ENCODE measurements at places on chromosomes 5 and 9.

- no peak overlapping the region for H3K27ac ChIP-seq
- H3K4me3 ChIP-seq = no peak overlapping the region
- H3K36me3 ChIP-seq = no peaks in the 10 kb centered on the region
- DNase-seq = no peak
Observed at GRCh38 chr5:153459051-153459743, 31.3 kb upstream of the GRIA1 start.

DNA sequence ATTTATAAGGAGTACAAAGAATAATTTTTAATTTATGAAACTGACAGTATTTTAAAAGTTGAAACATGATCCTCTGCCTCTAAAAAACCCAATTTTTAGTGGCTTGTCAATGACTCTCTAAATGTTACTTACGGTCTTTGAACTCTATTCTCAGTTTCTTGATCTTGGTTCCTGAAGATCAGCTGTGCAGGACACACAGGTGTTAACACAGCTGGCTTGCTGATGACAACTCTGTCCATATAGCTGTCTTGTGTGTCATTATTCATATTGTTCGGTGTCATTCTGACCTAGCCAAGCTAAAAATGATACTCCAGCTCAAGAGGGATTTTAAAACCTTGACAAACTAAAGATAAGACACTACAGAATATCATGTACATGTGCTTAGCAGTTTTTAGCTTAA, 314.5 kb downstream of the CCDC171 start:
- no peak overlapping the region for H3K4me3 ChIP-seq
- H3K4me1 ChIP-seq = no peaks in the 10 kb centered on the region
- DNase-seq = no peak
- H3K27ac ChIP-seq = no peak overlapping the region

DNA sequence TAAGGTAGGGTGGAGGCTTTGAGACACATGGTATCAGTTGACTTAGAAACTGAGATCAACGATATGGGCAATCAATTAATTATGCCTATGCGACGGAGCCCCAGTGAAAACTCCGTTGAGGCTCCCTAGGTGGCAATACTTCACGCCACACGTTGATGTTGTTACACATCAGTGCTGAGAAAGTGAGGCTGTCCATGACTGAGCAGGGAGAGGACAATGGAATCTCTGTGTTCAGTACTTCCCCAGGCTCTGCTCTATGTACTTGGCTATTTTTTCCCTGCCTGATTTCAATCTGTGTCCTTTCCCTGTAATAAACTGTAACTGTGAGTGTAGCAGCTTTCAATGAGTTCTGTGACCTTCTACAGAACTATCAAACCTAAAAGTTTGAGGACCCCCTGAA, 211.7 kb downstream of the SNCAIP start:
- no peak overlapping the region for H3K27ac ChIP-seq
- DNase-seq = no peak
- H3K36me3 ChIP-seq = no peaks in the 10 kb centered on the region
- H3K27me3 ChIP-seq = no peaks in the 10 kb centered on the region
- H3K4me1 ChIP-seq = no peaks in the 10 kb centered on the region
- H3K4me3 ChIP-seq = no peak overlapping the region

GRCh38 chr5:157443041-157443549, 16.9 kb upstream of the NIPAL4 start:
- no peaks in the 10 kb centered on the region for H3K27me3 ChIP-seq
- no peaks in the 10 kb centered on the region for H3K4me1 ChIP-seq
- DNase-seq = no peak
- no peak overlapping the region for H3K27ac ChIP-seq
- H3K4me3 ChIP-seq = no peak overlapping the region

DNA sequence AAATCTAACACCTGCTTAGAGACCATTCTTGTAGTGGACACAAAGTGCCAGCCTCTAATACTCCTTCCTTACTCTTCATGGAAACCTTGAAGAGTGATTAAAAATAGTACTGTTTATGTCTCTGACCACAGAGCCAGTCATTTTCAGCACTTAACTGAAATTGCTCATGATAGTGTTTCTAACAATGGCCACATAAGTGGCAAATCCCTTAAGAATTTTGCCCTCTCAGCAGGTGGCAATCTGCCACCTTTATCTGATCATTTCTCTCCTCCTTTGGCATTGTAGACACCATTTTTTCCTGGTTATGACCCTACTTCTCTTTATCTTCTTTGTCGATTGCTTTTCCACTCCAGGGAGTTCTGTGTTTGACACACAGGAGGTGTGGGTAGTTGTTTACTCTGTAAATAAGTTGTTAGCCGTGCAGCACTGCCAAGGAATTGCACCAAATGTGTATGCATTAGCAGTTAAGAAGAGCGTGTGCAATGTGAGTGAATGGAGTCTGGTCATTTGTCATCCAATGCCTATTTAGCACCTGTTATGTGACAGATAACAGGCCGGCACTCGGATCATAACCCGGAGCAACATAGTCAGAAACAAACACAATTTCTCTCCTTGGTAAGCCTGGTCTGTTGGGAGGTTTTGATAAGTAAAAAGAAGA, 36.8 kb upstream of the STARD4 start:
- H3K4me3 ChIP-seq = no peak overlapping the region
- DNase-seq = no peak
- no peak overlapping the region for H3K27ac ChIP-seq
- H3K4me1 ChIP-seq = peaks cover 12% of the 10 kb centered on the region

- DNase-seq = no peak
- no peaks in the 10 kb centered on the region for H3K27me3 ChIP-seq
- H3K27ac ChIP-seq = no peak overlapping the region
- H3K4me1 ChIP-seq = no peaks in the 10 kb centered on the region
Observed at GRCh38 chr9:126505697-126506346, 107.9 kb upstream of the LMX1B start.

DNA sequence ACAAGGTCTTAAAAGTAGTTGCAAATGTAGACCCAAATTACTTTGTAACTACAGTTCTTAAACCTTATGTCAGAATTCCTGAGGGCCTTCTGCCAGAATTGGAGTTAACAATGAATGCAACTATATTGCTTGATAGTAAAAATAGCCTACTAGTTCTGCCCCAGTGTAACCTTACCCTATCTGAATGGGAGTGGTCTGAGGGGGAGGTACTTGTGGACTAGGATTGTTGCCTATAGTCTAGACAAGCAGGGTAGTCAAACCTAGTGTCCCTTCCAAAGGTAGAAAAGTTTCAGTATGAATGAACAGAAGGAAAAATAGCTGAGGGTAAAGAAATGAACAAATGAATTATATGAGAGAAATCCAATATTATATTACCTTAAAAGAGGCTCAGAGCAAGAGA, 242.2 kb downstream of the PJA2 start:
- no peak overlapping the region for H3K27ac ChIP-seq
- no peaks in the 10 kb centered on the region for H3K36me3 ChIP-seq
- H3K4me3 ChIP-seq = no peak overlapping the region
- no peaks in the 10 kb centered on the region for H3K27me3 ChIP-seq
- H3K4me1 ChIP-seq = no peaks in the 10 kb centered on the region

DNA sequence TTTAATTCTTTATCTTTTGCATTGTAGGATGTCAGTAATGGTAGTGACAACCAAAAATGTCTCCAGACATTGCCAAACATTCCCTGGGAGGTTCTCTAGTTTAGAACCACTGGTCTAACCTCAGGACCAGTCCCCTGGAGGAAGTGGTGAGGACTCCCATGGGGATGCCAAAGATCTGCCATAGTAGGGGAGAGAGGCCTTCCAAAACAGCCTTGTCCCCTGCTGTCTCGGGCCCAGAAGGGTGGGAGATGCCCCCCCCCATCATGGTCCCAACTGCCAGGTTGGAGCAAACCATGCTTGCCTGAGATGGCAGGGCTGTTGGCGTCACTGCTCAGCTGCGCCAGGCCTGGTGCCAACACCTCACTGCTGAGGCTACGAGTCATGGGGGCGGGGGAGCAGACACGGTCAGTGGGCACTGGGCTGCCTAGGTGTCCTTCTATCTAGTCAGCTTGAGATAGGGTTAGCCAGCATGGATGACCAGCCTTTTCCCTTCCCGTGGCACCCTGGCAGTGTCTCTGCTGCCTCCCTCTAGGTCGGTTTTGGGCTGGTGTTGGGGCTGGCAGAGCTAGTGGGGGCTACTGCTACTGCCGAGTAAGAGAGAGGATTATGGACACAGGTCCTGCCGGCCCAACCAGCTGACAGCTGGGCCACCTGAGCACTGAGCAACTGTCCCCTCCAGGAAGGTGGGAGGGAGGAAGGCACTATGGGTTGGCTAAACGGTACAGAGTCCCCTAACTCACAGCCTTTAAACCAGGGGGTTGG, 8.3 kb upstream of the CXXC5 start:
- H3K36me3 ChIP-seq = no peaks in the 10 kb centered on the region
- H3K4me3 ChIP-seq = no peak overlapping the region
- H3K27ac ChIP-seq = no peak overlapping the region
- H3K27me3 ChIP-seq = no peaks in the 10 kb centered on the region
- H3K4me1 ChIP-seq = peaks cover 27% of the 10 kb centered on the region

GRCh38 chr5:11037941-11038340, 276.9 kb upstream of the DAP start:
- no peaks in the 10 kb centered on the region for H3K36me3 ChIP-seq
- H3K27me3 ChIP-seq = no peaks in the 10 kb centered on the region
- no peak for DNase-seq
- H3K27ac ChIP-seq = no peak overlapping the region
- H3K4me1 ChIP-seq = no peaks in the 10 kb centered on the region
- no peak overlapping the region for H3K4me3 ChIP-seq

GRCh38 chr9:122042056-122042455, 51.1 kb downstream of the TTLL11 start:
- no peaks in the 10 kb centered on the region for H3K27me3 ChIP-seq
- no peak overlapping the region for H3K4me3 ChIP-seq
- H3K36me3 ChIP-seq = no peaks in the 10 kb centered on the region
- H3K27ac ChIP-seq = no peak overlapping the region
- no peaks in the 10 kb centered on the region for H3K4me1 ChIP-seq

GRCh38 chr9:135085830-135086546, 1.5 kb upstream of the OLFM1 start:
- no peaks in the 10 kb centered on the region for H3K4me1 ChIP-seq
- H3K4me3 ChIP-seq = no peak overlapping the region
- no peak overlapping the region for H3K27ac ChIP-seq
- H3K27me3 ChIP-seq = no peaks in the 10 kb centered on the region
- no peak for DNase-seq

DNA sequence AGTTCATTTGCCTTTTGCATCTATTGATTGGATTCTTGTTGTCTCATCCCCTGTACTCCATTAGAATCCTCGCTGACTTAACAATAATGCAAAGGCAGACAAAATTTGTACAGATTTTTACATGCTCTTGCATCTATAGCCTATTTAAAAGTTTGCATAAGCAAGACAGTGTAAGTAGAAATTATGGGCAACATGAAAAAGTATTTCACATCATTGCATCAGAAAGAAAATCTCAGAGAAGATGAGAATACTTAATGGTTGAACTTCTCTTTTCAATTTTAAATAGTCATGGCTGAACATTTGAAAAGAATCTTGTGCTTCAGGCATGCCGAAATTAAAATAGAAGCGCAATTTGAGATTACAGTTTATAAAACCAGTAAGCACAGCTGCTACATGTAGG, 226.4 kb downstream of the EFNA5 start:
- no peak for DNase-seq
- no peaks in the 10 kb centered on the region for H3K27me3 ChIP-seq
- H3K4me1 ChIP-seq = no peaks in the 10 kb centered on the region
- H3K4me3 ChIP-seq = no peak overlapping the region
- no peak overlapping the region for H3K27ac ChIP-seq
- H3K36me3 ChIP-seq = no peaks in the 10 kb centered on the region

DNA sequence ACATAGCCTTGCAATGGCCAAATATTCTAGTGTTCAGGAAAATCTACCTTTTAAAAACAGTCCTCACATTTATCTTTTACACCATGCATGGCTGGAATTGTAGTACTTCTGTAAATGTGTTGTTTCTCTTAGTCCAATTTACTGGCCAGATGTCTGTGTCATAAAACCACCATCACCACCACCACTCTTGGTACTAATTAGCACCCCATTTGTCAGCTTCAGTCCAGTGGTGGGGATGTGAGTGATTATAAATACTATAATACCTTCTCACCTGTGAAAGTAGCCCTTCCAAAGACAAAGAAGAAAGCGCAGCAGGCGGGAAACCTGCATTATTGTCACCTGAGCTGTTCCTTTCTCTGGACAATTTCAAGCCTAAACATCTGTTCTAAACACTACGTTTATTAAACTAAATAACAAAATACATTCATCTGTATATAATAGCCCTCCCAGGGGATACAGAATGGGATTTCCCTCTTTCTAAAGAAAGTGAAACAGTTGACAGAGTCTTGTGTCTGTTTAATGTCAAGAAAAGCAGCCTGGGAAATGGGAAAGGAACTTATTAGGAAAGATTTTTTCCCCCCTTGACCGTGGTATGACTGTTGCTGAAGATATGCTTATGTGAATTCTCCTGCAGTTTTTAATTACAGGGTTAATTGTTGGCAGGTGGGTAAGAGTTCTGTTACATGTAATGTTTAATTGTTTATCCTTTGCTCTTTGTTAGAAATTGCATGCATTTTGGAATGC, 144.5 kb upstream of the NUDT12 start:
- H3K36me3 ChIP-seq = no peaks in the 10 kb centered on the region
- no peaks in the 10 kb centered on the region for H3K4me1 ChIP-seq
- DNase-seq = no peak
- no peak overlapping the region for H3K27ac ChIP-seq

- DNase-seq = no peak
- H3K27me3 ChIP-seq = no peaks in the 10 kb centered on the region
- no peak overlapping the region for H3K4me3 ChIP-seq
Observed at GRCh38 chr9:33161589-33162132, 5.5 kb downstream of the B4GALT1 start.

GRCh38 chr5:95184924-95185323, 100.0 kb downstream of the MCTP1 start:
- H3K4me3 ChIP-seq = no peak overlapping the region
- H3K36me3 ChIP-seq = no peaks in the 10 kb centered on the region
- no peak for DNase-seq
- H3K4me1 ChIP-seq = no peaks in the 10 kb centered on the region

GRCh38 chr5:83987513-83988292, 267.0 kb upstream of the HAPLN1 start:
- H3K36me3 ChIP-seq = no peaks in the 10 kb centered on the region
- no peaks in the 10 kb centered on the region for H3K4me1 ChIP-seq
- H3K27me3 ChIP-seq = no peaks in the 10 kb centered on the region
- no peak overlapping the region for H3K27ac ChIP-seq

DNA sequence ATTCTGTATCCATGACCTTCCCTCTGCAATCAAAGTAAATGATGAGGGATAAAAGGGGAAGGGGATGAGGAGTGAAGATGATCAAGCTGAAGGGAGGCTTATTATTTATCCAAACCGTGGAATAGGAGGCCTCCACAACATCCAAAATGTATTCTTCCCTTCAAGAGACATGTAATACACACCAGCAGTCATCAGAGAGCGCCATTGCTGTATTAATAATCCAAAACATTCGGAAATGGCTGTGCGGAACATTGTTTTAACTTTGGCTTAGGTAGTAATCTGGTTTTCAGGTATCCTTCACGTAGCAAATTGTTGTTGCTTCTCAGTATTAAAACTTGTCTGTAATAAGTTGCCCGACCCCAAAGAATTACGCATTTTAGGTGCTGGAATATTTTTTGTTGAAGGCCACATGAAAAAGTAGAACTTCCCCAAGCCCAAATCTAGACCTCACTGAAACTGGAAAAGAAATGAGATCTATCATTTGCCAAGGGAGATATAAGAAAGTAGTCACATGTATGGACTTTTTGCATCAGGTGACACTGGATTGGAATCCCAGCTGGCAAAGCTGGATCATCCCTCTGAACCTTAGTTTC, 2.6 kb upstream of the BOD1 start:
- H3K4me1 ChIP-seq = peaks cover 20% of the 10 kb centered on the region
- no peaks in the 10 kb centered on the region for H3K27me3 ChIP-seq

All from naive thymus-derived CD4-positive, alpha-beta T cell (primary cell).